ENCODE measurements at places on chromosomes 4 and X.
A peak's percentile ranks its signal among the peaks of the same experiment; 100 is the strongest.

- H3K4me3 ChIP-seq: no peak overlapping the region
- no peak overlapping the region for H3K27ac ChIP-seq
- no peaks in the 10 kb centered on the region for H3K4me1 ChIP-seq
- no peak for DNase-seq
These were observed 147.7 kb upstream of the GYPA start for GRCh38 chr4:144288011-144288903.

- H3K4me1 ChIP-seq: no peaks in the 10 kb centered on the region
- DNase-seq: peak; percentile 7
- no peak within 1 kb of the TSS for H3K27ac ChIP-seq
- H3K36me3 ChIP-seq: no peaks in the 10 kb centered on the region
- H3K4me3 ChIP-seq: no peak within 1 kb of the TSS
- no peaks in the 10 kb centered on the region for H3K27me3 ChIP-seq
These were observed at the start of gene TMPRSS11E for GRCh38 chr4:68447201-68447600. Gene TMPRSS11E (plus strand): TSS chr4:68447463. CDS start chr4:68447513, 50 bp downstream.

- H3K27ac ChIP-seq: no peak overlapping the region
- H3K27me3 ChIP-seq: peaks cover 41% of the 10 kb centered on the region
- no peak overlapping the region for H3K4me3 ChIP-seq
- peaks cover 5% of the 10 kb centered on the region for H3K4me1 ChIP-seq
- DNase-seq: no peak
- no peaks in the 10 kb centered on the region for H3K36me3 ChIP-seq
These were observed 106.4 kb downstream of the DHX15 start for GRCh38 chr4:24477919-24478318.

DNA sequence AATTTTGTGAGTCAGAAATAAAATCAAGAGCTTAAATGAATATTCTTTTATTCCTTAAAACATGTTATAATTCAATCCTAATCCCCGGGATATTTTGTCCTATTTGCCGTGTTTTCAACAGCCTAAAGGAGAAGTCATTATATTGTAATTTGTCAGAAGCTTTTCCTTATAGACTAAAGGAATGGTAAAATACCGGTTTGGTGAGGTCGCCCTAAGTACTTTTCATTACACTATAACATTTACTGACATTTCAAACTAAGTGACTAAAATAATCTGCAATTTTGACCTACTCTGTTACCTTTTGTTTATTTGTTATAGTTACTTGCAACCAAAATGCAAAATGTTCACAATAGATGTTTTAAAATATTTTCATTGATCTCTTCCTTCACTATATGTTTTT is 8.8 kb downstream of the DCLK2 start:
- no peak overlapping the region for H3K4me3 ChIP-seq
- H3K36me3 ChIP-seq: no peaks in the 10 kb centered on the region
- DNase-seq: no peak

GRCh38 chr4:143514901-143515300 is 1.4 kb downstream of the SMARCA5 start:
- H3K27ac ChIP-seq: peak overlapping the region; percentile 99
- H3K36me3 ChIP-seq: peaks cover 16% of the 10 kb centered on the region
- no peak for DNase-seq
- peaks cover 9% of the 10 kb centered on the region for H3K4me1 ChIP-seq
- H3K27me3 ChIP-seq: no peaks in the 10 kb centered on the region

DNA sequence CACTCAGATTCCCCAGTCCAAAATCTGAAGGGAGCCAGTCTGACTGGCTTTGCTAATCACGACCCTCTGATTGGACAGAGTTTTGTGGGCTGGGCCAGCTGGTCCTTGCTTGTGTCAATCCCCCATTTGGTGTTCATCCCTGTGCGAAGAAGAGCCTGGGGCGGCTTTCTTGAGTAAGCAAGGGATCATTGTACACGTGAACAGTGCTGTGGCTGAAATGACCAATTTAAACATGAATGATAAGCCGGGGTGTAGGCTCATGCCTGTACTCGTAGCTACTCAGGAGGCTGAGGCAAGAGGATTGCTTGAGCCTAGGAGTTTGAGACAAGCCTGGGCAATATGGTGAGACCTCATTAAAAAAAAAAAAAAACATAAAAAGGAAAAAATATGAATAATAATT is 379.1 kb downstream of the RAPGEF2 start:
- DNase-seq: no peak
- no peaks in the 10 kb centered on the region for H3K27me3 ChIP-seq
- no peak overlapping the region for H3K4me3 ChIP-seq
- H3K4me1 ChIP-seq: no peaks in the 10 kb centered on the region

GRCh38 chrX:153380691-153381090 is 20.5 kb downstream of the PNMA6E start:
- H3K4me1 ChIP-seq: no peaks in the 10 kb centered on the region
- H3K4me3 ChIP-seq: no peak overlapping the region
- no peak overlapping the region for H3K27ac ChIP-seq
- H3K36me3 ChIP-seq: no peaks in the 10 kb centered on the region
- no peaks in the 10 kb centered on the region for H3K27me3 ChIP-seq

GRCh38 chr4:32073542-32073941 is 1353.4 kb downstream of the PCDH7 start:
- no peak overlapping the region for H3K27ac ChIP-seq
- DNase-seq: no peak
- H3K4me1 ChIP-seq: no peaks in the 10 kb centered on the region
- H3K4me3 ChIP-seq: no peak overlapping the region
- no peaks in the 10 kb centered on the region for H3K27me3 ChIP-seq

DNA sequence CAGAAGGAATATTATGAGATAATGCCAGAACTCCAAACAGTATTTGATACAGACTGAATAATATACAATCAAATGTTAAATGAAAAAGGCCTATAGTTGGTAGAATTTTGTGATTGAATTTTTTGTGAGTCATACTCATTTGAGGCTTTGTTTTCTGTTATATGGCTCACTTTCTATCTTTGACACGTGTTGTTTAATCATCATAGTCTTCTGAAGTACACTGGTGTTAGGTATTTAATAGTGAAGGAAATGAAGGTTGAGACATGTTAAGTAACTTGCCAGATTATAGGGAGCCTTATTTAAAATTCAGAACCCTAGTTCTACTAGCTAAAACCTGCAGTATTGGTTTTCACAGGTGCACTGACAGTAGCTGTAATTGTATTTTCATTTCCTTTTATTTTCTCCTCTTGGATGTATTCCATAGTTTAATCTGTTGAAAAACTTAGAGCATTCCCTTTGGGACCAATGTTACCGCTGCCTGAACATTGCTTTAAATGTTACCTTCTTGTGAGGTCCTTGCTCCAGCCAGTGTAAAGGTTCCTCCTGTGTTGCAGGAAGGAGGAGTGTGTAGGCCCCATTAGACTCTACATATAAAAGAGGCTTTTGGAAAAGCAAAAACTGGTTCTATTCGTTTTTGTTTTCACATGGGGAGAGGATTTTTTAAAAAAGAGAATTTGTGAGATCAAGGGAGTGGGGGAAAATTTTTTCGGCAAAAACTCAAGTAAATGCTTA is 224.1 kb downstream of the ARHGAP10 start:
- peaks cover 3% of the 10 kb centered on the region for H3K36me3 ChIP-seq
- no peak for DNase-seq

- no peaks in the 10 kb centered on the region for H3K27me3 ChIP-seq
- H3K4me3 ChIP-seq: no peak overlapping the region
- peaks cover 5% of the 10 kb centered on the region for H3K36me3 ChIP-seq
- H3K27ac ChIP-seq: no peak overlapping the region
- no peaks in the 10 kb centered on the region for H3K4me1 ChIP-seq
These were observed 80.7 kb downstream of the FHIP1A start for GRCh38 chr4:151489462-151490203.

All from large intestine (tissue), 12 donors.